ENCODE measurements at places on chromosomes 6 and 20.

GRCh38 chr20:58707770-58708169, 15.2 kb downstream of the NPEPL1 start:
- DNase-seq = no peak

DNA sequence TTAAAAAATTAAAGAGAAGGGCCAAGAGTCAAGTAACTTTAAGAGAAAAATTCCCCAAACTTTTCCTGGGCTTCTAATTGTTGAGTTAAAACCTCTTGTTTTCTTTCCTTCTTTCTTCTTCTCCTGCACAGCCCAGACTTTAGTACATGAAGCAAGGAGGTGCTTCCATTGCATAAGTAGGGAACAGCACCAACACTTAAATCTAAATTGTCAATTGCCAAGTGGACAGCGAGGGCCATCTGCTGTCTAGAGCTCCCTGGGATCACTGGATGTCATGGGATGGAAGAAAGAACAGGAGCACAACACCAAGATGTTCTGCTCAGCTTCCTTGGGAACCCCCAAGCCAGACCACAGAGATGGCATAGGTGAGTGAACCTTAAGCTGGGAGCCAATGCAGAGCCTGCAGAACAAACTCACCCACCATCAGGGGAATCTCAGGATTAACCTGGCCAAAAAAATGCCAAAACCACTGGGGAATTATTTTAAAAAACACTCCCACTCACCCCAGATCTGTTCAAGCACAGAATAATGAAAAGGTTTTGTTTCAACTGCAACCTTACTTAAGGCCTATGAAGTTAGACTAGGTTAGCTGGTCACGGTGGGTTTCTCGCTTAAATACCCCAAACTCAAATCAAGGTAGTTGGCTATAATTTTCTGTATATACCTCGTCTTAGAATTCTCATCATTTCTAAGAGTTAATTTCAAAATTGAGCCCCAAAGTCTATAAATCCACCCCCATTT, 67.8 kb downstream of the TNFRSF21 start:
- no peak for DNase-seq

- DNase-seq = no peak
These were observed 19.0 kb downstream of the REM1 start for GRCh38 chr20:31494131-31494530.

DNA sequence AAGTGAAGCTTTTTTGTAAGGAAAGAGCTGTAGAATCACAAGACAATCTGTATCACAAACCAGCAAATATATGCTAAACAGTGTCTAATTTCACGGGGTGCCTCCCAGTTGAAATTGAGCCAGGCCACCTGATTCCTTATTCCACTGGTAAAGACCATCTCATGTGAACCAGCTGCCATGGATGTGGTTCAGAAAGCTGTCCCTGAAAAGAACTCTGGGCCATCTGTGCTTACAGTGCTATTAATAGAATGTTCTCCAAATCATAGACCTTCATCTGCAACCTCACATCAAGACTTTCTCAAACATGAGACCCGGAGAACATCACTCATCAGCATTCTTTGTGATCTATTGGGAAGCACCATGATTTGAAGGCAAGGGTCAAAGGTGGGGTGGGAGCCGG, 89.7 kb downstream of the FBXO5 start:
- DNase-seq = no peak

DNA sequence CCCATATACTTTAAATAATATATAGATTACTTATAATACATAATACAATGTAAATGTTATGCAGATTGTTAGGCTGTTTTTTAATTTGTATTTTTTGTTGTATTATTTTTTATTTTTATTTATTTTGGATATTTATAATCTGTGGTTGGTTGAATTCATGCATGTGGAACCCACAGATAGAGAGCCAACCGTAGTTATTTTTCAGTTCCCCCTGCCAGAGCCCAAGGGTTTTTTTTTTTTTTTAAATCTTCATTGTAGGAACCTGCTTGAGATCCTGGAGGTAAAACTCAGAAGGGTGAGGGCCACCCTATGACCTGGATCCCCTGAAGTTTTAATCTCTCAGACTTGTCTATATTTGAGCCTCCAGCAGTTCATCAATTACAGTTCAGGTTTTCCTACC, 133.2 kb downstream of the B3GAT2 start:
- no peak for DNase-seq

GRCh38 chr6:105569706-105570105, 166.8 kb upstream of the PREP start:
- no peak for DNase-seq

Measured in activated CD8-positive, alpha-beta memory T cell treated with anti-CD3 and anti-CD28 coated beads for 48 hours (primary cell).